Stimulated activated CD4-positive, alpha-beta T cell treated with anti-CD3 and anti-CD28 coated beads, Interleukin-4, amount 100 ng/mL, for 4 hours (primary cell): ENCODE measurements at places on chromosomes 16 and 17.

DNA sequence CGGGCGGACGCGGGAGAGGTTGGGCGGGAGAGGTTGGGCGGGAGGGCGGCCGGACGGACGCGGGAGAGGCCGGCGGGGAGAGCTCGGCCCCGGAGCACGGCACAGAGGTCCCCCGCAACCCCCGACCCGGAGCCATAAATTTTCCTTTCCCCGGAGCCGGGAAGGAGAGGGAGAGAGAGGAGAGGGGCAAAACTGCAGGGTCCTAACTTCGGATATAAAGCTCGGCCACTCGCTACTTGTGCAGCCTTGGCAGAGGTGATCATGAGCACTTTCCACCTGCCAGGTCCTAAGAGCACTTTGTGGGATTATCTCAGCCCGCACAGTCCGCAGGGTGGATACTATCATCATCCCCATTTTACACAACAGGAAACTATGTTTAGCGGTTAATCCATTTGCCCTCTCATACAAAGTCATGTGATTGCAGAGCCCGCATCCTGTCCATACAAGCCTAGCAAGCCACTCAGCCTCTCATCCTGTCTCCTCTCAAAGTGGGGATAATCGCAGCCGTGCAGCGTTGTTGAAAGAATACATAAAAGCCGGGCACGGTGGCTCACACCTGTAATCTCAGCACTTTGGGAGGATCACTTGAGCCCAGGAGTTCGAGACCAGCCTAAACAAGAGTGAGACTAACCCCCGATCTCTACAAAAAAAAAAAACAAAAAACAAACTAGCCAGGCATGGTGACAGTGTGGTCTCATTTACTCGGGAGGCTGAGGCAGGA lies 780 bp upstream of the DCAKD start:
- peak; percentile 9 for DNase-seq

GRCh38 chr17:50372222-50372757 lies 694 bp downstream of the MRPL27 start:
- DNase-seq: no peak

GRCh38 chr16:49531931-49532840 lies 158.6 kb downstream of the C16orf78 start:
- DNase-seq: no peak

DNA sequence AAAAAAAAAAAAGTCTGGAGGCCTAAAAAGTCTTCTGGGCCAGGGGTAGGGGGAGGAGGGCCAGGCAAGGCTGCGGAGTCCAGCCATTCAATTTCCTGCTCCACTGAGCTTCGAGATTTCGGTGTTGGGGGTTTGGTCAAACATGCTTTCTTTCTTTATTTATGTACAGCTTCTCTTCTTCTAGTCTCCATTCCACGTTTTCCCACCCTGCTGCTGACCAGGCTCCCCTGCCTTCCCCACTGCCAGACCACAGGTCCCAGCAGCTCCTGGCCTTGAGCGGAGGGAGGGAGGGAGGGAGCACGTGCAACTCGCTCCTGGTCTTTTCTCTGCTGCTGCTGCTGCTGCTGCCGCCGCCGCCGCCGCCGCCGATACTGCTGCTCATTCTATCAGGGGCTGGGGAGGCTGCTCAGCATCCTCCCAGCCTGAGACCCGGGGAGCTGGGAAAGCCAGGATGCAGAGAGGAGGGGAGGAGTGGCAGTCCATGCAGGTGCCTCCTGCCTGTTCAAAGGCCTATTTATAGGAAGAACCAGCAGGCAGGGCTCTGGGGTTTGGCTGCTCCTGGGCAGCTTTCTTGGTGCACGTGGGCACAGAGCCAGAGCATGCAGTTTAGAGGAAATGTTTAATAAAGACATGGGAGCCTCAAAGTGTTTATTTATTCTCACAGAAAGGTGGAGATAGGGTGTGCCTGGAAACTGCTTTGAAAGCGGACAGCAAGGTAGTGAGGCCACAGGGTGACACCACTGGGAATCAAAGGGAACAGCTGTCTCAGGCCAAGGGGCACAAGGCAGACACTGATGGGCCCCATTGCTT lies 23.4 kb upstream of the ZFHX3 start:
- no peak for DNase-seq

GRCh38 chr16:68079626-68080344 lies 5.4 kb upstream of the NFATC3 start:
- peak; percentile 71 for DNase-seq

GRCh38 chr16:12453832-12454231 lies 349.9 kb downstream of the CPPED1 start:
- DNase-seq: no peak

GRCh38 chr17:39775031-39775430 lies 37.3 kb downstream of the GRB7 start:
- no peak for DNase-seq

DNA sequence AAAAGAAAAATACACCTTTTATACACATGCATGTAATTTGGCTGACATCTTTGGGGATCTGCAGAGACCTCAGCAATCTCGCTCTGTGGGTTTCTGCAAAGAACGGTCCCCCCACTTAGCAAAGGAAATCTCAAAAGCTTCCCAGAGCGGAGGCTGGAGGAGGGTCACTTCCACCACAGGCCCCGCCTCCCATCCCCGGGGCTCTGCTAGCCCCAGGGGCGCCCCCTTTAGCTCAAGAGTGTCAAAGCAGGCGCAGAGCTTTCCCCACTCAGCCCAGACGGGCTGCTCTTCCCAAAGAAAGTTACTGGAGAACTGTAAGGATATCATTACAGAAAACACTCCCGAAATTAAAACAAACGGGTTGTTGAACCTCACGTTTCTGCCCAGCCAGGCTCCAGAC lies 11.4 kb downstream of the SLC13A5 start:
- DNase-seq: peak; percentile 13

DNA sequence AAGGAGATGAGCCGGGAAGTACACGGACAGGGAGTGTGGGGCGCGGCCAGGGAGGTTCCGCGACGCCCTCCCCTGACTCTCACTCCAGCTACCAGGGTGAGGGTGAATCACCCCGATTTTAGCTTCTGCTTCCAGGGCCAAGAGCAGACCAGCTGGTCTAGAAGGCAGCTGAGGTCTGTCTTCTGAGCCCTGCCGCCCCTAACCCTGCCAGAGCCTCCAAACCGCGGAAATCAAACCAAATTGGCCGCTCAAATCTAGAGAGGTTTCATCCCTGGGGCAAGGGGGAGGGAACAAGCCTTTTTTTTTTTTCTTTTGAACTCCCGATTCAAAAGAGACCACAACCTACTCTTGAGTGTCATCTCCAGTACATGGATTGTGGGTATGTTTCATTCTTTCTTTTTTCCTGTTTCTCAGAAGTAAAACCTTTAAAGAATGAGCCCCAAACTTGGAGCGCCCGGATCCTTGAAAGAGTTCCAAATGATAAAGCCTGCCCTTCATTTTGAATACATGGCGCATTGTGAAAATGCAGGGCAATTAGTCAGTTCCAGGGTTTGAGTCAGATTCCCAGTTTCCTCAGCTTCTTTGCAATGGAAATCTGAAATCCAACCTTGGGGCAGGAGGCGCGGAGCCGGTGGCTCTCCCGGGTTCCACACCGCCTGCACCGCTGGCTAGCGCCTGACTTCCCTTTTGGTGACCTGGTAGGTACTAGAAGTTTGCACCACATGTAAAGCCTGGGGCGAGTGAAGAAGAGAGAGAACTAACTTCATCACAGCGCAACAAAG lies 16.5 kb upstream of the ZFHX3 start:
- no peak for DNase-seq

DNA sequence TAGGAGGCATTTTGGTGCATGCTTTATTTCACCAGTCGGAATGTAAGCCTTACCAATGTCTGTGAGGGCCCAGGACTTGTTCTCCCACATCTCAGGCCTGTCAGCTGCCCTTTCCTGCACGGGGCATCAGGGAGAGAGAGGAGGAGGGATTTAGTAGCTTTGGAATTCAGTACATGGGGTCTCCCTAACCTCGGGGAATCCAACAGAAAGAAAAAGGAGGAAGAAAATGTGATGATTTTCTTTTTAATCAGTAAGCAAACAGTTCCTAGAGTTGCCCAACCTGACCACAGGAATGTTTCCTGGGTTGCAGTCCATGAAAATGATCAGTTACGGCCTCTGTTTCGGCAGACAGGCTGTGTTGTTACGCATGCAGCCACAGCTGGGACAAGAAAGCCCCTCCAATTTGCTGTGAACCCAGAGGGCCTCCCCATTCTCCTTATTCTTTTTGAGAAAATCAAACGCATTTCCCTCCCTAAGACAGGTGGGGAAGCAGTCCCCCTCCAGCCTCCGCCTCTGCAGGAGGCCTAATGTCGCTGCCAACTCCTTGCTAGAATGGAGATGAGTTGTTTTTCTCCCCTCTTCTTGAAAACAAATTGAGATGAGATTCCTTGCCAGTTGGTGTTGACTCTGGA lies 53.1 kb upstream of the TANGO6 start:
- DNase-seq: no peak

DNA sequence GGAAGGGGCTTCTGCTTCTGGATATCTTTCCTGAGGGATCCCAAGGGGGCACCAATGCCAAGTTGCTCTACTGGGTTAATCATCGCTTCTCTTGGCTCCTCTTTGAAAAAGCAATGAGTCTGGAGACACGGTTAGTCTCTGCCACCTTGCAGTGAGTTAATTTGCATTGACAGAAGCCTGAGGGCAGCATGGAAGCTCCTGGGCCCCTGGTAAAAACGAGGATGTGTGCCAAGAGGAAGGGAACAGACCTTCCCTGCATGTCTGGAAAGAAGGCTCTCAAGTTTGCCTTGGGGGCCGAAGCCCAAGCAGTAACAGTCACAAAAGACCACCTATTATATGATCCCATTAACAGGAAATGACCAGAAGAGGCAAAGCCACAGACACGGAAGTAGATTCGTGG lies 86.7 kb downstream of the IRX5 start:
- no peak for DNase-seq

DNA sequence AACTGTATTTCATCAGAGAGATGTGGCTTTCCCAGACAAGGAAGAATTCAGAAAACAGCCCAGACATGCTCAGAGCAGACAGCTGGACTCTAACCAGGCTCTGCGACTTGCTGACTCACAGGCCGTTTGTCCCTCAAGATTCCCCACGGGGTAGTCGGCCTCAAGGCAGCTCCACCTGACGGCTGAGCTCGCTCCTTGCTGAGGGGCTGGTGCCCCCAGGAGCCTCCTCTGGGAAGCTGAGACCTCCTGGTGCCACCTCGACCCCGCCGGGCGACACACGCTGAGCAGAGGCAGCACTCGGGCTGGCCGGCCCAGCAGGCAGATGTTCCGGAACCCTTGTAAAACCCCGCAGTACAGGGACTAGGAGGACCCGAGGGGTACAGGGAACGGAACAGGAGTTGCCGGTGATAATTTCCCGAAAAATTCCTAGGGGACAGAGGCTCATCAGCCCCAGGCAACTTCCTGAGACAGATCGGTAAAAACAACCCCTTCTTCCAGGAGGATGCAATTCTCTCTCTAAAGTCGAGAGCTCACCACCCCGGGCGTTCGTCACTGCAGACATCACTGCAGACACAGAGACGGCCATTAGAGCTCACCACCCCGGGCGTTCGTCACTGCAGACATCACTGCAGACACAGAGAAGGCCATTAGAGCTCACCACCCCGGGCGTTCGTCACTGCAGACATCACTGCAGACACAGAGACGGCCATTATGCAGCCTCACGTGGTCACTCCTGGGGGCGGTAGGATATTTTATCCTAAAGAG lies 19.9 kb downstream of the RPH3AL start:
- no peak for DNase-seq

DNA sequence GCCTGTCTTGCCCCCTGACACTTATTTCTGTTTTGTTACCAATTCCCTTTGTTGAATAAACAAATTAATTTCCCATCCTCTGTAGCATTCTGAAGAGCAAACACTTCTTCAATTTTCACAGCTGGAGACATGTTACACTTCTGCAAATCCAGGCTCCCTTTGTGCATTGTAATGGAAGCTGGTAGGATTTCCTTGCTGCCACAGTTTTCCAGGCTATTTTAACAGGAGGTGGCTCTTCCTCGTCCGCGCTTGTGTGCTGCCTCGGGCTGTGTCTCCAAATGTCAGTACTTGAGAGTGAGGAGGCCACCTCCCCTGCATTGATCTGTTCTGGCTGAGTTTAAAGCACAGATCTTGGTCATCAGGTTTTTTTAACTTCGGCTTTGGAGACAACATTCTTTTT lies 40.0 kb downstream of the SOST start:
- no peak for DNase-seq

- DNase-seq: no peak
Measured at GRCh38 chr17:21298056-21298982, 13.8 kb downstream of the MAP2K3 start.

GRCh38 chr17:73436954-73437353 lies 125.2 kb upstream of the CDC42EP4 start:
- no peak for DNase-seq

DNA sequence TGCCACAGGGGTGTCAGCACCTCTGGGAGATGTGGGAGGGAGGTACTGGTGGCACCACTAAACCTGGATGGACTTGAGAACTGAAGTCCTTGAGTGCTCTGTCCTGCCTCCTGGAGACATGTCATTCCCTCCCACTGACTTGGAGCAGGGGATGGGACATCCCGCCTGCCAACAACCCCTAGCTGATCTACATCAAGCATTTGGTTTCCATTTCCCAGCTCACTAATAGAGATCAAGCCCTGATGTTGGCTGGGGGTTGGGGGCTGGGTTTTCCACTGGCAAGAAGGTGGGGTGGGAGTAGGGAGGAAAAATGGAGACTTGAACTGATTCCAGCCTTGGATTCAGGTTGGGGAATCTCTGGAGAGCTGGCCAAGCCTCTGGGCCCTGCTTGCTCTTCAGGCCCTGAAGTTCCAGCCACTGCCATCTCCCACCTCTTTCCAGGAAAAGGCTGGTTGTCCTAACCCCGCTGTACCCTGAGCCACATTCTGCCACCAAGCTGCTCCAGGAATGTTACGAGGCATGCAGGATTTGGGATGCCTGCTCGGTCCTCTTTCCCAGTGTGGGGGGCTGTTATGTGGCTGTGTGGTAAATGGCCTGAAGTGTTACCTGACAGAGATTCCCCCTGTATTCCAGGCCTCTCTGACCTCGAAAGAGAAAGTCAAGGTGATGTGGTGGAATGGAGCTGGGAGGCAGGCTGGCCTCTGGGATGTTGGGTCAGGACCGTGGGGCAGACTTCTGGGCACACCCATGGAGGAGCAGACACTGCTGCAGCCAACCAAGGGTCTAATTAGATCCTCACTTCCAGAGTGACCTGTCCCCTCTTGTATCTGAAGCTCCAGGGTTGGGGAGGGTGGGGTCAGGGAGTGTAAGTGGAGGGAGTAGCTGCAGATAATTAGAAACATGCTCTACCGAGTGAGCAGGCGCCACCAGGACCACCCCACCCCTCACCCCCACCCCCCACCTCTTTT lies 16.7 kb downstream of the IGFBP4 start:
- DNase-seq: no peak

GRCh38 chr16:49987381-49987780 lies 37.6 kb upstream of the CNEP1R1 start:
- DNase-seq: no peak

DNA sequence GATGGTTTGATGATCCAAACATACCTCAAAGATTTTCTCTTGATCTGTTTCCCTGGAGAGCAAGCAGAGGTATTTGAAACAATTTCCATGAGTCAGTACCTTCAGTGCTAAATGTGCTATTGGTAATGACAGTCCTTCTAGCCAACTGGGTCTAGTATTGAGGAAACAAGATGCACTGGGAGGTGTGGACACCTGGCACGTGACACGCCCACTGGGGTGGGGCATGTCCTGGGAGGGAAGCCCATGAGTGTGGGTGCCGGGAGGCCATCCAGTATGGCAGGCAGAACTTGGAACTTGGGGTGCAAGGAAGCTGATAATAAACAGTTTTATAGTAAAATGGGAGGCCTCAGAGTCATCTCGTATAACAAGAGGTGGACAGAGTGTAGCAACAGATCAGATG lies 17.9 kb upstream of the AKAP1 start:
- DNase-seq: no peak

- DNase-seq: no peak
Measured at GRCh38 chr17:83071966-83072562, 7.3 kb upstream of the METRNL start.
